Activated T-helper 9 cell treated with anti-CD3 and anti-CD28 coated beads, Interleukin-2, amount 50 U/mL, for 16 hours (primary cell): ENCODE measurements at places on chromosomes 1 and 21.

DNA sequence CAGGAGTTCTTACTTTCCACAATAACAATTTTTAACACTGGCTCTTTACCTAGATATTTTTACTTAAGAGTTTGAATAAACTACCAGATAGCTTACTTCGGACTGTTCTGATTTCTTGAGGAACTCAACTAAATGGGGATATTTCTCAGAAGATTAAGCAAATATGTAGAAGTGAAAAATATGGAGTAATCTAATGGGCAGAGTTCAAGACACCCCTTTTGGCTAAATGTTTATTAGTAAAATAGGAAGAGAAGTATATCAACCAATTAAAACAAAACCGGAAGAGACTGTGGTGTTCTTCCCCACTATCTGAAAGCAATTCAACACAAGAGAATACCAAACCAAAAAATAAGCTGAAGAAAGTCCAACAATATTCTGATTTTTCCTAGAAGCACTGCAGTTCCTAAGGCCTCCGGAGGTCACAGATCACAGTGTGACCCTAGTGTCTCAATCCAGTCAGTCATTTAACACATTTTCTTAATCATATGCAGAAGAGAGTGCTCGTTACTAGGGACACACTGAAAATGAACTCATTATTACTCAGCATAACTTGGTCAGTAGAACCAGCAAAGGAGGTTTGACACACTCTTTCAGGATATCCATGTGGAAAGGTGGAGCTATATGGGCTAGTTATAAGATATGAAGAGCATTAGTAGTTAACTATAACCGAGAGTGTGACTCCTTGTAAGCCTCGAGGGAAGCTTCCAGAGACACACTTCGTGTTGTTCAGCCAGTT is 5.2 kb downstream of the SIPA1L2 start:
- DNase-seq: no peak

GRCh38 chr1:18119771-18120377 is 12.3 kb downstream of the IGSF21 start:
- no peak for DNase-seq

DNA sequence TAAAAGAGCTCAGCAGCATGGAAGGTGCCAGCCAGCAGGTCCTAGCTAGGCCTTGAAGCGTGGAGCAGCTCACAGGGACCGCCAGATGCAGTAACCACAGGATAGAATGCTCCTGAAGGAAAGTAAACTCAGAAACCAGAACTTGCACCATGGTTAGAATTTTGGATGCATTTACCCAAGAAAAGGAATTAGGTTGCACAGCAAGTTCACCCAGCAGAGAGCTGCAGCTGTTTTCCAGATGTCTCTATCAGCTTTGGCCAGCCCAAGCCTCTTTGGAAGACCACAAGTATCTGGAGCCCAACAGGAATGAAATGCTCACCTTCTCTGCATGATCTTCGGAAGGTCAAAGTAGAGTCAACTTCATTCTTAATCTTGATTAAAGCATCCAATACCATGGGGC is 21.0 kb upstream of the ATP13A2 start:
- no peak for DNase-seq

GRCh38 chr1:222167111-222167510 is 380.8 kb downstream of the HHIPL2 start:
- no peak for DNase-seq

GRCh38 chr1:206461602-206462455 is 8.4 kb upstream of the IKBKE start:
- DNase-seq: peak; percentile 54

GRCh38 chr1:218945050-218945449 is 228.6 kb upstream of the LYPLAL1 start:
- no peak for DNase-seq

DNA sequence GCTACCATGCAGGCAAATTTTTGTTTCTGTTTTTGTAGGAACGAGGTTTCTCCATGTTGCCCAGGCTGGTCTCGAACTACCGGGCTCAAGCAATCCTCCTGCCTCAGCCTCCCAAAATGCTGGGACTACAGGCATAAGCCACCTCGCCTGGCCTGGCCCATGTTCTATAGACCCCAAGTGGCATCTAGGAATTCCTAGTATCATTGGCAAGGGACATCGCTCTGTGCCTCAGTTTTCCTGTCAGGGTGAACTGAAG is 14.5 kb downstream of the NES start:
- no peak for DNase-seq

GRCh38 chr1:75430526-75430925 is 180.4 kb downstream of the SLC44A5 start:
- DNase-seq: no peak

DNA sequence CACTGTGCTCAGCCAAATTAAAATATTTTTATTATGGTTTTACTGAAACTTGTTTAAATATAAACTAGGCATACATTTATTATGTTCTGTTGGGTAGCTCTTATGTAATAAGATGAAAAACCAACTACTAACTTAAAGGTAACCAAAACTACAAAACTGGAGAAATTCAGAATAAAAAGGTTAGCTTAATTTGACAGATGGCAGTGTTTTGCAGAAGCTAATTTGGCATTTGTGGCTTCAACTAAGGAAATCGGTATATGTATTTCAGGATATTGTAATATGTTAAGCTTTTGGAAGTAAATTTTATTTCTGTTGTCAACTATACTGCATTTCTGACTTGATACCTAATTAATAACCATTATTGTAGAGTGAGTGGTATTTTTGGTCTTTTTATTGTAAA is 18.8 kb downstream of the USP25 start:
- DNase-seq: no peak

DNA sequence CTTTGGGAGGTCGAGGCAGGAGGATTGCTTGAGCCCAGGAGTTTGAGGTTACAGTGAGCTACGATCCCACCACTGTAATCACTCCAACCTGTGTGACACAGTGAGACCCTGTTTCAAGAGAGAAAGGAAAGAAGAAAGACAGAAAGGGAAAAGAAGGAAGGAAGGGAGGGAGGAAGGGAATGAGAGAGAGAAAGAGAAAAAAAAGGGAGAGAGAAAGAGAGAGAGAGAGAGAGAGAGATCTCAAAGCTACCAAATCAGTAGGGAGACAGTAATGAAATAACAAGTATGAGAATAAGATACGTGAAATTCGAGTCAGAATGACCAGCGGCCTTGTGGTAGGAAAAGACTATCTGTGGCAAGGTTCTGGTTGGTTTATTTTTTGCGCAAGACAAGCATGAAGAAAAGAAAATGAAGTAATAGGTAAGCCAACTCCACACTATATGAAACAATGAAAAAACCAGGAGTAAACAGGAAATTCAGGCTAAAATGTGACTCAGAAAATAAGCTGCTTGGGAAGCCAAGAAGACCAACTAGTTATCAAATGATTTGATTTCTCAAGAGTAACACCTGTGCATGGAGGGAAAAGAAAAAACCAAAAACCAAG is 8.9 kb downstream of the MTF1 start:
- DNase-seq: no peak

GRCh38 chr21:25760061-25760460 is 25.3 kb downstream of the GABPA start:
- no peak for DNase-seq

GRCh38 chr1:73886716-73887115 is 311.3 kb downstream of the LRRIQ3 start:
- no peak for DNase-seq

DNA sequence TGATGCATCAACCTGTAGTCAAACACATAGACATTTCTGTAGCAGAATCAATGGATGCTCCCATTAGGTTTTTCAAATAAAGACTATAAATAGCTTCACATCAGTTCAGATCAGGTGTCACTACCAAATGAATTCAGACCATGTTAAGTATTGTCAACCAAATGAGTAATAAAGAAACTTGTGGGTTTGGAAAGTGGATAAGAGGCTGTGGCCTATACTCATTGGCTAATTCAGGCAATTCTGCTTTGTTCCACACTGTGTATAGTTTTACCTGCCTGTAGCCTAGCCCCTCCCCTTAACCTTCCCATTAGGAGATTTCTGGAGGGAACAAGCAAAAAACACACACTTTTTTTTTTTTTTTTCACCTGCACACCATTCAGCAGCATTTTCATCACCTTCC is 321.2 kb downstream of the HLX start:
- no peak for DNase-seq

DNA sequence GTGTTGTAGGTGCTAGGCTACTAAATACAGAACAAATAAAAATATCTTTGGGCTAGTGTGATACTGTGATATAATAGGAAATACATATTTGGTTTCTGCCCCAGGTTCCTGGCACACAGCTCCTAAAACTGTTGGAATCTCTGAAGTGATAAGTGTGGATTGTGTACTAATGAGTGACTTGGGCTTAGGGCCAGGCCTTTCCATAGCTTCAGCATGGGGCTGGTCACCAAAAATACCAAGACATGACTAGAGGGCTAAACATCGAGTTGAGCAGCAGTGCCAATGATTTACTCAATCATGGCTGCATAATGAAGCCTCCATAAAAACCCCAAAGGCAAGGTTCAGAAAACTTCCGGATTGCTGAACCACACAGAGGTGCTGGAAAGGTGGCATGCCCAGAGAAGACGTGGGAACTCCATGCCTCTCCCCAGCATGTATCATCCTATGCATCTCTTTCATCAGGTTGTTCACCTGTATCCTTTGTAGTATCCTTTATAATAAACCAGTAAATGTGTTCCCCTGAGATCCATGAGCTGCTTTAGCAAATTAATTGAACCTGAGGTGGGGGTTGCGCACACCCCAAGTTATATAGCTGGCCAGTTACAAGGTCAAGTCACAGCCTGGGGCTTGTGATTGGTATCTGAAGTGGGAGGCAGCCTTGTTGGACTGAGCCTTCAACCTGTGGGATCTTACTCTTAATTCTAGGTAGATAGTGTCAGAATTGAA is 51.6 kb downstream of the ZMYM4 start:
- no peak for DNase-seq

DNA sequence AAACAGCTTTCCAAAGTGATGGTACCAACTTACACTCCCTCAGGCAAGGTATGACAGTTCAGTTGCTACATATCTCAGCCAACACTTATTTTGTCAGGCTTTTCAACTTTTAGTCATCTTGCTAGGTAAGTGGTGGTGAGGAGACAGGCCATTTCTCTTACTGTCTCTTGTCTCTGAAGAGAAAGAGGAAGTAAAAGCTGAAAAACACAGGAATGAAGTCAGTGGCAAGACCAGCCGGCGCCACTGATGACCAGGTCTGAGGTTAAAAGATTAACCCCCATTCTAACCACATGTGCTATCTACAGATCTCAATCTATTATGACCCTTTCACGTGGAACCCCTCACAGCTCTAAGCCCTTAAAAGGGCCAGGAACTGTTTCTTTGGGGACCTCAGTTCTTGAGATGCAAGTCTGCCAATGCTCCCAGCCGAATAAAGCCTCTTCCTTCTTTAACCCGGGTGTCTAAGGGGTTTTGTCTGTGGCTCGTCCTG is 4.2 kb downstream of the ADCY10 start:
- DNase-seq: no peak

GRCh38 chr1:12339811-12340543 is 110.1 kb downstream of the VPS13D start:
- no peak for DNase-seq

DNA sequence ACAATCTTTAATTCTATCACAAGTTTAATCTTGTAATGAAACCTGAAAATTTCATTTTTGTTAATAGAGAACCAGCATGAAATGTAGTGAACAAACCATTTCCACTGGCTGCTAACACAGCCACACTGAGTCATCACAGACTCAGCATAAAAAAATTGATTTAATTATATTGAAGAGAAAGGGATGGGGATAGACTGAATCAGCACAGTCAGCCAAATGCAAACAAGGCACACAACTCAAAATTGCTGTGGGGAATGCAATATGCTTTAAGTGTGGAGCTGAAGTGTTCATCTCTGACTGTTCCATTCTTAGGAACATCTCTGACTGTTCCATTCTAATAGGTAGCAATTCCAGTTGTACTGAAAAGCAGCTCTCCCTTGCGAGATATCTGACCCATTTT is 299.8 kb downstream of the MRPL39 start:
- no peak for DNase-seq

DNA sequence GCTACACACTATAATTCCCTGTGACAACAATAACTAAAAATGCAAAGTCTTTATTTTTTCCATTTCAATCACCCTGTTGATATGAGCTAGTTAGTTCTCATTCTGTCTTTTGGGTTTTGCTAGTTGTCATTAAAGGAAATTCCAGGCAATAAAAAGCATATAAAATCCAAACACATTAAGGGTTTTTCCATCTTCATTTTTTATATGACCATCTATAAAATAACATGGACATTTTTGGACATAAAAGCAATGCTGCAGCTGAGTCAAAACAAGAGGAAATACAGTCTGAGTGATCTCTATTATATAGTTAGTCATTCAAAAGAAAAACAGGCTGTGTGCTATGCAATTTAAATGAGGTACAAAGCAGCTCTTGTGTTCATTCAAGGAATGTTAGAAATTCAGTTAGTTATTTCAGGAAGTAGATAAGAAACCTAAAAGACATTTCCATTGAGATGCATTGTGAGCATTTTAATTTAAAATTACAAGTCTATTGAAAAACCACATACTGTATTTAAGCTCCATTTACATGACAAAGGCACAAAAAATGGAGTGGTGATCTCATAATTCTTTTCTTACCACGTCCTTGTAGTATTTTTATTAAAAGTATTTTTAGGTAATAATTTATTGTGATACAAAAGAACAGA is 67.3 kb upstream of the BCL10 start:
- DNase-seq: no peak

DNA sequence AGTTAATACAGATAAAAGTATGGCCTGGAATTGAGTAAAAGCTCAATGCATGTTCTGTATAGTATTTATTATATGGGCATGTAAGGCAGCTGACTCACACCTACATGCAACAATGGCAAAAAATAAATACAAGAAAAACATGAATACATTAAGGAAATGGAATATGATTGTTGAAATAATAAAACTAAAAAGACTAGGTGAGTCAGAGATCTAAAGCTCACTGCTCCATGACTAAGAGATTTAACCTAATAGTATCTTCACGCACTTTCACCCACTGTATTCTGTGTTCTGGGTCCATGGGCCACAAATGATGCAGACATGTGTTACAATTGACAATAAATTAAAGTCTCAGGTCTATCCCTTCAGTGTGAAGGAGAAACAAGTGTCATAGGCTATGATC is 607.0 kb downstream of the AGBL4 start:
- no peak for DNase-seq

DNA sequence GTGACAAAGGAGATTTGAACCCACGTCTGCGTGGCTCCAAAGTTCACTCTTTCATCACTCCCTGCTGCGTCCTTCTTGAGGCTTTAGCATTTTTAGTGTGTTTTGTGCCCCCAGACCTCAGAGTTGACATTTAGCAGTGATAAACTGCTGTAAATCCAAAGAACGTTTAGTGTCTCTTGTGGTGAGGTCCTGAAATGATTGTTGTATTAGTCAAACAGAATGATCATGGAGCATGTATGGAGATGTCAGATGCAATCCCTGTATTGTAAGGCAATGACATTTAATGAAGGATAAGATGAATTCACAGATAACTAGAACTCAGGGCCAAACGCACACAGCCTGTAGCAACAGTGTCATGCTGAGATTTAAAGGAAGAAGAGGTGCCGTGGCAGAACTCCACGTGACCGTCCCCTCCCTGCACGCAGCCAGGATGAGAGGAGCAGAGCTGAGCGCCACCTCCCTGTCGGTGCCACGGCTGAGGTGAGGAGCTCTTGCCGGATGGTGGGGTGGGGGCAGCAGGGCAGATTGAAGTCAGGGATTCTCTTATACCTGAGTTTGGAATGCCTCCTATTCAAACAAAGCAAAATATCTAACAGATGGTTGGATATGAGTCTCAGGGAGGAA is 30.1 kb downstream of the NTPCR start:
- no peak for DNase-seq

- DNase-seq: no peak
Measured at GRCh38 chr1:39344394-39345154, 140.1 kb downstream of the MACF1 start.

GRCh38 chr21:40373761-40374160 is 473.2 kb downstream of the DSCAM start:
- DNase-seq: no peak
